ENCODE measurements at places on chromosomes 1 and 21. TPM values are rescaled to one million over a fixed set of nuclear protein-coding genes. Genes with fewer than 3 reads are reported as not detected.
A peak's percentile ranks its signal among the peaks of the same experiment; 100 is the strongest.

GRCh38 chr1:109499661-109500536 is 6.0 kb downstream of the CYB561D1 start:
- H3K27ac ChIP-seq = peak overlapping the region; percentile 81
- no peaks in the 10 kb centered on the region for H3K27me3 ChIP-seq
- peaks cover 39% of the 10 kb centered on the region for H3K36me3 ChIP-seq

- H3K36me3 ChIP-seq = no peaks in the 10 kb centered on the region
- H3K4me3 ChIP-seq = no peak overlapping the region
- no peaks in the 10 kb centered on the region for H3K27me3 ChIP-seq
- DNase-seq = no peak
- no peak overlapping the region for H3K27ac ChIP-seq
Measured at GRCh38 chr1:209633335-209633997, 18.8 kb downstream of the LAMB3 start.

DNA sequence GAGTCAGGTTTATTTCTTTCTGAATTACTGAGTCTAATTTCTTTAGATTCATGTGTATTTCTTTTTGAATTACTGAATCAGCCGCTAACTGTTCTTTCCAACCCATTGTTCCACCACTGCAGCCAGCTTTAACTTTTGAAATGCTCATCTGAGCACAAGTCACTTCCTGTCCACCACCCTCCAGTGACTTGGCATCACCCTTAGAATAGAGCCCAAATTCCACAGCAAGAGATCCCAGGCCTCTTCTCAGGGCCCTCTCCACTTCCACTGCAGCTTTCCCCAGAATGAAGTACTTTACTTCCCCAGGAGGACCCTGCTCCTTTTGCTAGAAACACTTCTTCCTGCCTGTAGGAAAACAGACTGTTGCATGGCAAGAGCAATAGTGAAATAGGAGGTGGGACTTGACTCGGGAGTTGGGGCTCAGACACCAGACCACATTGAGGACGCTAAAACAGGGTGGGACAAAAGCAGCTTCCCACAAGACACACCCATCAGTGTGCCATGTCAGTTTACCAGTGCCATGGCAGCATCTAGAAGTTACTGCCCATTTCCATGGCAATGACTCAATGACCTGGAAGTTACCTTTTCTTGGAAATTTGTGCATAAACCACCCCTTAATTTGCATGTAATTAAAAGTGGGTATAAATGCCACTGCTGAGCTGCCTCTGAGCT is 56.5 kb upstream of the ADAR start:
- no peaks in the 10 kb centered on the region for H3K27me3 ChIP-seq
- no peak overlapping the region for H3K4me3 ChIP-seq
- H3K36me3 ChIP-seq = no peaks in the 10 kb centered on the region
- no peak for DNase-seq

Gene HAO2
- total RNA-seq = 0.32 TPM
